ENCODE measurements at places on chromosomes 5 and 9. TPM values are rescaled to one million over a fixed set of nuclear protein-coding genes. Genes with fewer than 3 reads are reported as not detected.
A peak's percentile ranks its signal among the peaks of the same experiment; 100 is the strongest.

DNA sequence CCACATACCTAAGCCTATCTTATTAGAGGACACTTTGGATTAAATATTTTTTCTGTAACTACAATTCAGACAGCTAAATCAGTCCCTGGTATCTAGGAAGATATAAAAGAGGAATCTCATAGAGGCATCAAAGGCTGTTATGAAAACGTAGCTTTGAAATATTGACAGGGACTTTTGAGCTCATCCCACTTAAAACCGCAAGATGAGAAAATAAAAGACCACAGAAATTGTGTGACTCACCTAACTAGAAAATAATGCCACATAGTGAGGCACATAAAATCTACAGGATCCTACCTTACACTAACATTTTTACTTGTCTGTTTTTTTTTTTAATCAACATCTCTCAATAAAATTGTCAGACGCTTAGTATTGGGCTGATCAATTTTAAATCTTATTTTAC lies 686.5 kb upstream of the COX7C start:
- no peaks in the 10 kb centered on the region for H3K4me1 ChIP-seq
- no peak overlapping the region for H3K27ac ChIP-seq
- H3K4me3 ChIP-seq: no peak overlapping the region

GRCh38 chr5:4348919-4349318 lies 753.3 kb downstream of the IRX1 start:
- no peaks in the 10 kb centered on the region for H3K27me3 ChIP-seq
- no peaks in the 10 kb centered on the region for H3K36me3 ChIP-seq
- DNase-seq: no peak
- no peak overlapping the region for H3K27ac ChIP-seq
- no peak overlapping the region for H3K4me3 ChIP-seq
- no peaks in the 10 kb centered on the region for H3K4me1 ChIP-seq

- no peak for DNase-seq
- no peaks in the 10 kb centered on the region for H3K27me3 ChIP-seq
- H3K27ac ChIP-seq: no peak overlapping the region
- no peak overlapping the region for H3K4me3 ChIP-seq
Measured at GRCh38 chr5:8993031-8993430, 552.8 kb downstream of the SEMA5A start.

DNA sequence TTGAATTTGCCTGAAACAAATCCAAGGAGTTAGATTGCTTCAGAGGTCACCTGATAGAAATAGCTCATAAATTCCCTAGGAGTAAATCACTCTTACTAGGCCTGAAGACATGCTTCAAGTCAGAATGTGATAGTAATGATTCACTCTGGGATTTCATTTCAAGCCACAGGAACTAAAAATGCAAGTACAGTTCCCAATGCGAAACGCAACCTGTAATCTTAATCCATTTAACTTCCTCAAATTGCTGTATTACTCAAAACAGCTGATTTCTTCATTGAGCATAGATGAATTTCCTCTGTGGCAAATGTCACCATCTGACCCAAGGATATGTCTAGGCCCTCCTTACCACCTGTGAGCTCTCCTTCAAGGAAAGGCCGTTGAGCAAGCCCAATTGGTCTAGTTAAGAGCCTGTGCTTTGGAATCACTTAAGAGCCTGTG lies 32.1 kb upstream of the IL6ST start:
- no peak overlapping the region for H3K4me3 ChIP-seq
- H3K36me3 ChIP-seq: no peaks in the 10 kb centered on the region
- H3K27ac ChIP-seq: no peak overlapping the region
- H3K4me1 ChIP-seq: no peaks in the 10 kb centered on the region

GRCh38 chr9:37187713-37188439 lies 67.5 kb downstream of the ZCCHC7 start:
- H3K27me3 ChIP-seq: no peaks in the 10 kb centered on the region
- H3K4me3 ChIP-seq: no peak overlapping the region
- H3K4me1 ChIP-seq: no peaks in the 10 kb centered on the region
- H3K27ac ChIP-seq: no peak overlapping the region

DNA sequence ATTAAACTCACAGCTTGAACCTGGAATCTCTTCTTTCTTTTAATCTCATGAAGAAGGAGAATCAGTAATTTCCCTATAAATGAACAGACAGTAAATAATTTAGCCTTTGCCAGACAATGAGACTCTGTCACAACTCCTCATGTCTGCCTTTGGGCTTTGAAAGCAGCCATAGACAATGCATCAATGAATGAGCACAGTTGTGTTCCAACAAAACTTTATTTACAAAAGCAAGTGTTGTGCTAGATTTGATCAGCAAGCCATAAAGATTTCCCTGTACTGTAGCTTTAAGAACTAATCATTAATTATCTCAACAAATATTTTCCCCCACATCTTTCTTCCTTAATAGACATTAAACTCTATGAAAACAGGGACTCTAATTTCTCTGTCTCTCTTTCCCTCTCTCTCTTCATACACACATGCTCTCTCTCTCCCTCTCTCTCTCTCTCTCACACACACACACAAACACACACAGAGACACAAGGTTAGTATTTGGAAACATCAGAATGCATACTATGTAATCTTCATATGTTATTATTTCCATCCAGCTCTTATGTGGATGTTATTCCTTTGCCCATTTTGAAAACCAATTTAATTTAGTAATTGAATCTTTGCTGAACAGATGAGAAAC lies 1209.8 kb upstream of the CDH6 start:
- H3K27ac ChIP-seq: no peak overlapping the region
- H3K4me1 ChIP-seq: no peaks in the 10 kb centered on the region
- no peak for DNase-seq
- no peak overlapping the region for H3K4me3 ChIP-seq
- no peaks in the 10 kb centered on the region for H3K36me3 ChIP-seq

DNA sequence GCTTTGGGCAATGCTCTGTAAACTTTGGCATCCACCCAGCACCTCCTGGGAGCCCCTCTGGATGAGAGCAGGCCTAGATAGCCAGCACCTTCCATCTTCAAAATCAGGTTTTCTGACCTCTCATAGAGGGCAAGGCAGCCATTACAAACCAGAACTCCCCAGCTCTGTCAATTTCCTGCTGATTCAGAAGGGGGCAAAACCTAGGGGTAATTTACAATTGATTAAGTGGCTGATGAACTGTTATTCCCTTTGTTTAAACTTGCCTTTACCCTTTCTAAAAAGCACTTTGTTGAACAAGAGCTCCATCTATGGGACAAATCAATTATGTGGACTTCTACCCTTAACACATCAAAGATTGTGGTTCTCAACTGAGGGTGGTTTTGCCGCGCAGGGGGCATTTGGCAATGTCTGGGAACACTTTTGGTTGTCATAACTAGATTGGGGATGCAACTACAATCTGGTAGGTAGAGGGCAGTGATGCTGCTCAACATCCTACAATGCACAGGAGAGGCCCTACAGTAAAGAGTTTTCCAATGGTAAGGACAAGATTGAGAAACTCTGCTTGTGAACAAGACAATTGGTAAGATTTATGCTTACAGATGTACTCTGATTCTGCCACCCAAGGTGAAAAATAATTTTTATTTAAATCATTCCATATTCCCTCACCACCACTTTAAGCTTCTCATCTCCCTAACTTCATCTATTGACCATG lies 184.1 kb downstream of the MARCHF11 start:
- no peaks in the 10 kb centered on the region for H3K4me1 ChIP-seq
- no peaks in the 10 kb centered on the region for H3K27me3 ChIP-seq
- no peak overlapping the region for H3K27ac ChIP-seq
- H3K4me3 ChIP-seq: no peak overlapping the region
- no peaks in the 10 kb centered on the region for H3K36me3 ChIP-seq

- no peaks in the 10 kb centered on the region for H3K36me3 ChIP-seq
- DNase-seq: no peak
- H3K4me1 ChIP-seq: peaks cover 6% of the 10 kb centered on the region
- H3K4me3 ChIP-seq: no peak overlapping the region
- H3K27ac ChIP-seq: no peak overlapping the region
Measured at GRCh38 chr5:110255194-110255593, 471.3 kb downstream of the TMEM232 start.

DNA sequence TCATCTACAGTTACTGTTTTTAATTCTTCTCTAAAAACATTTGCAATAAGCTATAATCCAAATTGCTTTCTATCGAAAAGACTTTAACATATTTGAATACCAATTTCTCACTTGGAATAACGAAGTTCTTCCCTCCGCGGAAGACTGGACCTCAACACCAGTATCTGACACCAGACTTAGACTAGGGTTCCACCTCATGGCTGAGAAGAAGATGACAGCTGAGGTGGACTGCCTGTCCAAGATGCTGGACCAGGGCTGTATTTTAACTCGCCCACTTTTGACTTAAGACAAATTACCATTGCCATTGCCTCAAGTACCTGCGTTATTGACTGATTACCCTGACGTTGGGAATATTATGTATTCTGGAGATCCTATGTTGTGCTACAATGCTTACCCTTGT lies 34.1 kb downstream of the ZMAT2 start:
- H3K4me1 ChIP-seq: no peaks in the 10 kb centered on the region
- no peaks in the 10 kb centered on the region for H3K27me3 ChIP-seq
- no peak for DNase-seq
- no peaks in the 10 kb centered on the region for H3K36me3 ChIP-seq

- peak overlapping the region; percentile 70 for H3K27ac ChIP-seq
- peak; percentile 68 for DNase-seq
- no peaks in the 10 kb centered on the region for H3K36me3 ChIP-seq
- no peaks in the 10 kb centered on the region for H3K27me3 ChIP-seq
- H3K4me3 ChIP-seq: no peak overlapping the region
- peaks cover 2% of the 10 kb centered on the region for H3K4me1 ChIP-seq
Measured at GRCh38 chr9:34653151-34654072, 1.4 kb downstream of the IL11RA start.

DNA sequence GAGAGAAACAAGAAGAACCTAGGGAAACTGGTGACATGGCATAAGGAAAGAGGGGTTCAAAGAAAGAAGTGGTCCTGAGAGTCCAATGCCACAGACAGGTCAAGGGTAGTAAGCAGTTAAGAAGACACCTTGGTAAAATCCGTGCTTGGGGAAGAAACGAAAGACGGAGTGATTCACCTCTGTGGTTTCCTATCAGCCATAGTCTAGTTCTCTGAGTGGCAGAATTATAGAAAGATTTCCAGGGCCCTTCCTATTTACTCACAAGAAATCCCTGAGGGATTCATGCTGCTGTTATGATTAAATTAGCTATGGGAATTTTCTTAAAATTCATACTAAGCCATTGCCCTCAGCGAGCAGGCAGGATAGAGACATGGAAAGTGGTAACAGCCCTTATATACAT lies 31.7 kb downstream of the IL33 start:
- no peak overlapping the region for H3K4me3 ChIP-seq
- H3K27ac ChIP-seq: no peak overlapping the region
- H3K27me3 ChIP-seq: no peaks in the 10 kb centered on the region
- H3K36me3 ChIP-seq: no peaks in the 10 kb centered on the region

- H3K27me3 ChIP-seq: no peaks in the 10 kb centered on the region
- H3K4me3 ChIP-seq: no peak overlapping the region
- H3K27ac ChIP-seq: no peak overlapping the region
- peaks cover 6% of the 10 kb centered on the region for H3K4me1 ChIP-seq
- no peak for DNase-seq
Measured at GRCh38 chr5:41863871-41864486, 6.2 kb downstream of the OXCT1 start.

DNA sequence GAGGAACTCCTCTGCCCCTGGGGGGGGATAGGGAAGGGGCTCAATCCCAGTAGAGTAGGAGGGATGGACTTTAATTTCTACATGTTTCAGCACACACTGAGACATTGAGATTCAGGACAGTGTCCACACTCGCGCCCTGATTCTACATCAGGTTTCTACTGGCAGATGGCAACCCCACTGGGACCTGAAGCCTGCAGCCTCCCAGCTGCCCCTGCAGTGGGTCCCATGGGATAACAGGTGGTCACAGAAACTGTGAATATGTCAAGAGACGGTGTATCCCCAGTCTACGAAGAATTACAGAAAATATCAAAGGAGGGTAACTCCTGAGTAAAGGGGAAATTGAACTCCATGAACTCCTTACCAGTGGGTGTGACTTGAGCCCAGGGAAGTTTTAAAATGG lies 2.4 kb upstream of the TERT start:
- H3K36me3 ChIP-seq: no peaks in the 10 kb centered on the region
- H3K4me1 ChIP-seq: no peaks in the 10 kb centered on the region
- no peak overlapping the region for H3K4me3 ChIP-seq

- H3K4me3 ChIP-seq: no peak overlapping the region
- H3K27ac ChIP-seq: no peak overlapping the region
- H3K27me3 ChIP-seq: no peaks in the 10 kb centered on the region
- H3K4me1 ChIP-seq: no peaks in the 10 kb centered on the region
- no peaks in the 10 kb centered on the region for H3K36me3 ChIP-seq
Measured at GRCh38 chr5:54959673-54960418, 25.5 kb downstream of the ESM1 start.

DNA sequence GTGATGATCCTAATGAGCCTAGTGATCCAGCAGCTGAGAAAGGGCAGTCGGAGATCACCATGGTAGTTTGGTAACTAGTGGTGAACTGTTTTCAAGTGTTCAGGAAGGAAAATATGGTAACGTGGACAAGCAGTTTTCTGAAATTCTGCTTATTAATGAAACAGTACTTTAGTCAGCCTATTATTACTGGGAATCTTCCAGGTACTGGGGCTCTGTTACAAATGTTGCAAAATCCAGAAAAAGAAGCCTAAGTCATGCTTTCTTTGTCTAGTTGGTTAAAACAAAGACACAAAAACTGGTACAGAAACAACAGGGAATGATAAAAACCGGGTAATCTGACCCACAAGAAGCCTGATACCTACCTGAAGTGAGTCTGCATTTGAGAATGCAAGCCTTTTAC lies 18.2 kb downstream of the TTC23L start:
- peaks cover 3% of the 10 kb centered on the region for H3K4me1 ChIP-seq
- H3K4me3 ChIP-seq: no peak overlapping the region
- DNase-seq: no peak
- H3K27me3 ChIP-seq: no peaks in the 10 kb centered on the region
- H3K36me3 ChIP-seq: no peaks in the 10 kb centered on the region

DNA sequence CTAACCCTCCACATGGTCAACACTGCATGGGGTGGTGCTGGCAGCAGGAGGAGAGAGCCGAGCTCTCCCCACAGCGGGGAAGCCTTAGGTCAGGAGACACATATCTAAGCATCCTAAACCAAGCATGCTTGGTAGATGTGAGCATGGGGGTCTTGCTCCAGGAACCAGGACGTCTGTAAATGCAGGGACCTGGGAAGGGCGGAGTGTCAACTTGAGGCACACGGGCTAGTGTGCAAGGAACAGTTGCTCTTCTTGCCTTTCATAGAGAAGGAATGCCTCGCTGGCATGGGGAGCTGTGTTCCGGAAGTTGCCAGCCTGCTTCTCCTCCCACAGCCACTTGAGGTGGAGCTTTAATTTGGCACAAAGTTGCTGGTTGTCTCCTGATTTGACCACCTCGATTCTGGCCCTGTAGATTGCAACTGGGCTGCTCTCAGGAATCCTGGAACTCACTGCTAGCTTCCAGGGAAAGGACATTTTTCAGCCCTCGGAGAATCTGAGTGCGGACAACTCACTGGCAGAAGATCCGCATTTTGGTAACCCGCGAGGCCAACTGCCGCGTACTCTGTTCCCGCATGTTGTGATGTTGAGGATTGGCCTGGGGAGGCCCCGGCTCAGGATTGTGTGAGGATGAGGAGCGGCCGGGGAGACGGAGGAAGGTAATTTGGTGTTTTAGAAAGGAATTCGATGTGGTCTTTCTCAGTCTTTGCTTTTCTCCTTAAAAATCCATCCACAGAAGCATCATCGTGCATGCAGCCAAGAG lies 370.3 kb upstream of the IRX1 start:
- no peak overlapping the region for H3K27ac ChIP-seq
- no peaks in the 10 kb centered on the region for H3K4me1 ChIP-seq
- no peaks in the 10 kb centered on the region for H3K27me3 ChIP-seq
- no peaks in the 10 kb centered on the region for H3K36me3 ChIP-seq
- no peak overlapping the region for H3K4me3 ChIP-seq
- DNase-seq: no peak

The CACFD1 gene
- total RNA-seq: 15.9 TPM

The SPINK4 gene
- not detected for total RNA-seq

The LURAP1L gene
- total RNA-seq: 25.1 TPM

The PDGFRB gene
- total RNA-seq: 217 TPM

The PALM2AKAP2 gene
- 155 TPM for total RNA-seq

The C9orf153 gene
- 1.3 TPM for total RNA-seq

The PSAT1 gene
- 1.7 TPM for total RNA-seq

The STPG3 gene
- total RNA-seq: not detected
